Stimulated activated CD8-positive, alpha-beta memory T cell treated with anti-CD3 and anti-CD28 coated beads, Interleukin-4, amount 100 ng/mL, for 4 hours (primary cell): ENCODE measurements at places on chromosomes 6 and 20.

- DNase-seq, result no peak
Observed at GRCh38 chr6:129073691-129074395, 190.9 kb downstream of the LAMA2 start.

- no peak for DNase-seq
Observed at GRCh38 chr6:130796313-130796905, 30.8 kb upstream of the SMLR1 start.

- no peak for DNase-seq
Observed at GRCh38 chr20:55668631-55669030, 336.7 kb downstream of the CBLN4 start.

DNA sequence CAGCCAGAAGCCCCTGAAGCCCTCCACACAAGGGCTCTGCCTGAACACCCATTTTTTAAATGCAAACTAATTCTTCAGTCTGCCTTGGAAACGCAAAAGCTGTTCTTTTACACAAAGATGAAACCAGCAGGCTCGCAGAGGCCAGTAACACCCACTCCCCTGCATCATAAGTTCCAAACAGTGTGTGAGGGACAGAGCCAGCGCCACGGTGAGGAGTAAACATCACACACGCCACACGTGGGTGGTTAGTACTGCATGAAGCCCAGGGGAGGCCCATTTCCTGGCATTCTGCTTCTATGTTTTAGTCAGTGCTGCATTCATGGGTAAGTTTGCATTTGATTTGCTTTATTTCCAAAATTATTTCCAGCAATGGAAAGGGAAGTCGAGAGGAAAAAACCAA, 217.7 kb upstream of the RIN2 start:
- DNase-seq, result no peak

GRCh38 chr6:111663692-111664564, 58.2 kb upstream of the TRAF3IP2 start:
- no peak for DNase-seq

DNA sequence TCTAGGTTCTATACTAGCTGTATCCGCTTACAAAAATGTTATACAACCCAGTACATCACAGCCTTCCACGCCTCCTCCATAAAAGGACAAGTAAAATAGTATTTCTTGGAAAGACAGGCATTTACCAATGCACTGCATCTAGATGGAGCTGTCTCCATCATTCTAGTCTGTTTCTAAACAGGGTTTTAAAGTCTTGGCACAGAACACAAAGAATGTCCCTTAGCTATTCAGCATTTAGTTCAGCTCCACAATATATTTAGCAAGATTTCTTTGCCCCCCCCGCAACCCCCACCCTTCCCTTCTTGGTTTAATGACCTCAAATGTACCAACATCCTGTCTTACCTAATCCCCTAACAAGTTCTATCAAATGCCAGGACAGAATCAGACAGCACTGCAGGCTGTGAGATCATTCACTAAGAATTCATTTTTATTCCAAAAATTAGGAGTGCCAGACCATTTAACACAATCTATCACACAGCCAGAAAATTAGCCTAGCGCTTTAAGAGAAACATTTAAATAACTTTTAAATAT, 198.6 kb downstream of the BACH2 start:
- DNase-seq, result no peak

DNA sequence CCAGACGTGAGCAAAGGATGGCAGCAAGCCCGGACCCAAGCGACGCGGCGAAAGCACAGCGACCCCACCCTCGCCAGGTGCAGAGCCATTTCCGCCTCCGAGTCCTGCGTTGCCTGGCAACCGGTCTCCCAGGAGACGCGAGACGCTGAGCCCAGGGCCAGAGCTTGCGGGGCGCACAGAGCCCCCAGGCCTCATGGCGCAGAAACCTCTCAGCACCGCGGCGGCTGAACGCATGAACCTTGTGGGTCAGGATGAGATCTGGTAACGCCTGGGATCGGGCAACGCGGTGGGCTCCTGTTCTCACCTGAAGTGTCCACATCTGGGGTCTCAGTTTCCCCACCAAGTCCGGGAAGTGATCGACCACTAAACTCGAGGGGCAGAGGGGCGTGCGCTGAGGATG, 77.7 kb downstream of the ANKRD60 start:
- DNase-seq, result no peak

- no peak for DNase-seq
Observed at GRCh38 chr20:59779656-59780380, 153.6 kb downstream of the SYCP2 start.

- DNase-seq, result no peak
Observed at GRCh38 chr20:3797592-3798372, 1.7 kb downstream of the CDC25B start.

GRCh38 chr6:12024699-12025434, 12.8 kb downstream of the HIVEP1 start:
- DNase-seq, result no peak

GRCh38 chr6:166862287-166862977, 93.9 kb downstream of the RNASET2 start:
- DNase-seq, result no peak

GRCh38 chr6:149320796-149321195, 3.3 kb downstream of the TAB2 start:
- DNase-seq, result no peak

DNA sequence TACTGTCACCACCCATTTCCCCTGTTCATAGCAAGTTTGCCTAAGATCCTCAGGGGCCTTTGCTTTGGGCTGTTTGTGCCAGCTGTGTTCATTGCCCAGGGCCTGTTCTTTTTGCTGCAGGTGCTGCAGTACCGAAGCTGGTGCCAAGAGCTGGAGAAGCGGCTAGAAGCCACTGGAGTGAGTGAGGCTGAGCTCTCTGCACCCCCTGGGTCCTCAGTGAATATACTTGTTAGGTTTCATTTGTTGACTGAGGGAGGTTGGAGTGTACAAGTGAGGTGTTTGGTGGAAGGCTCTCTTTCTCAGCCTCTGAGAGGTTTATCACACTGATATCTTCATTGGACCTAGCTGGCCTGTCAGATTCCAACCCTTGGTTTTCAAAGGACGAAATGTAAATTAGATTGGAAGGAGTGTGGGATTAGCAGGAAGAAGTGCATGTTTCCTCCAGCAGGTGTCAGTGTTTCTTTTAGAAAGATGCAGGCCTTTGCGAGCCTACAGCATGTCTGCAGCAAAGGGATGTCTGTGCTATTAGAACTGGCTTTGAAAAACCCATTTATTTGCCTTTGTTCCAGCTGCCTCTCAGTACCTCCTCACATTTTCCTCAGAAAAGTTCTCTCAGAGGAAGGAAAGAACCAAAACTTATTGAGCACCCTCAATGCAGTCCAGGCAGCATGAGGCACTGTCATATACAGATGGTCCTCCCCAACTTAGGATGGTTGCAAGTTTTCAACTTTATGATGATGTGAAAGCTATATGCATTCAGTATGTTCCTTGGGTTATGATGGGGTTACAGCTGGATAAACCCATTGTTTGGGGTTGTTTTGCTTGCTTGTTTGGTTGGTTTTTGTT, 8.3 kb downstream of the CEP250 start:
- DNase-seq, result no peak

DNA sequence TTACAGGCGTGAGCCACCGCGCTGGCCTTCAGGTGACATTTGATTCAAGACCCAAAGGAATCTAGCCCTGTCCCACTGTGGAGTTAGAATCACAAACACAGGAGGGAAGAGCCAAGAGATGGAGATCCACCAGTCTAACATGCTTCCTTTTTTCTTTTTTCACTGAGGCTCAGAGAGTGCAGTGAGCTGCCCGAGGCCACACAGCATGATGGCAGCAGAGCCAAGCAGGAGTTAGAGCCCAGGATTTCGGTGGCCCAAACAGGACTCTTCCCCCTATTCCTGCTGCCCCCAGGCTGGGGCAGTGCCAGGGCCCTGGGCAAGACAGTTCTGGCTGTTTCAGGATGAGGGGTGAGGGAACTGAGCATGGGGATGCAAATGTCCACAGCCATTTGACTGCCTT, 8.1 kb upstream of the SPDEF start:
- DNase-seq, result no peak

DNA sequence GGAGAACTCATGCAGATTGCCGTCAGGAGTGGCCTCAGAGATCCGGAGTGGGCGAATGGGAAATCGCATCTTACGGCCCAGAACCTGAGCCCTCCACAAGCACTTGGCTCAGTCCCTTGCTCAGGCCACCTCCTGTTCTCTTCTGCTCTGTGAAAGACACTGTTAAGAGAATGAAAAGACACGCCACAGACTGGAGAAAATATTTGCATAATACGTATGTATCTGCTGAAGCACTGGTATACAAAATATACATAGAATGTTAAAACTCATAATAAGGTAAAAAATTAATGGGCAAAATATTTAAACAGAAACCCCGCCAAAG, 838 bp upstream of the POM121L2 start:
- no peak for DNase-seq

DNA sequence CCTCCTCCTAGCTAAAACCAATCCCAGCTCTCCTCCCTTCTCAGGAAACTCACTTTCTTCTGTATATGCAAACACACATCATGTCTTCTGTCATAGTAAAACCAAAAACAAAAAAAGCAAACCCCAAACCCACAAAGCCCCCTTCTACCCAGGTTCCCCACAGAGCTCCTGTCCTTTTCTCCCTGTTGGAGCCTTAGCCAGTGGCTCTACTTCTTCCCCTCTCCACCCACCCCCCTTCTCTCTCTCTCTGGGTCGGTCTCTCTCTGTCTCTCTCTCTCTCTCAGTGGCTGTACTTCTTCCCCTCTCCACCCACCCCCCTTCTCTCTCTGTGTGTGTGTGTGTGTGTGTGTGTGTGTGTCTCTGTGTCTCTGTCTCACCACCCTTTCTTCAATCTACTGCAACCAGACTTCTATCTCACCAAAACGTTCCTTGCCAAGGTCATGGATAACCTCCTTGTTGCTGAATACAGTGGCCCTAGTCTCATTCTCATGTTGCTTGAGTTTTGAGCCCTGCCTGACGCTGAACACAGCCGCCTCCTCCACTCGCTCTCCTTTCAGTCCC, 8.7 kb upstream of the OSER1 start:
- DNase-seq, result no peak

DNA sequence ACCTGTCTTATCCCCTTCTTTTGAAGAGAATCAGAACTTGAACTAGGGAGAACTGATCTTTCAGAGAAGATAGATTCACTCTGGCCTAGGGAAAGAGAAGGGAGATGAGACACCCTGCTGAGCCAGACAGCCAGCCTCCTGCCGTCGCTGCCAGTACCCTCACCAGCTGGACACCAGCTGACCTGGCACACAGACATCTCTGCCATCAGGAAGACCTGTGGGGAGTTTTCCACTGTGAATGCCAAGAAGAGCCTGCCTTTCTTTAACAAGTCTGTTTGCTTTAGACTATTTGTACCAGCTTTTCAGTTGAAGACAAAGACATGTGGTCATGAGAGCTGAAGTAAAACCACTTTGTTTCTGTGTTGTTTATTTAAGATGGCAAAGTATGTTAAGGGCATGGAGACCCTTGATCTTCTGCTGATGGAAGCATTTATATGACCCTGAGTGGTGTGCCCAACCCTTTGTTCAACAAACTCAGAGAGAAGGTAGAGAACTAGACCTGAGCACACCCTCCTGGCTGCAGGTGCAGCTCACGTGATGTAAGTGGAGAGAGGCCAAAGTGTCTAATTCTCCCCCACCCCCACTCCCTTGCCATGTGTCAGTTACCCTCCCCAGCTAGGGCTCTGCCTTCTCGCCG, 82.3 kb upstream of the SLC24A3 start:
- no peak for DNase-seq

DNA sequence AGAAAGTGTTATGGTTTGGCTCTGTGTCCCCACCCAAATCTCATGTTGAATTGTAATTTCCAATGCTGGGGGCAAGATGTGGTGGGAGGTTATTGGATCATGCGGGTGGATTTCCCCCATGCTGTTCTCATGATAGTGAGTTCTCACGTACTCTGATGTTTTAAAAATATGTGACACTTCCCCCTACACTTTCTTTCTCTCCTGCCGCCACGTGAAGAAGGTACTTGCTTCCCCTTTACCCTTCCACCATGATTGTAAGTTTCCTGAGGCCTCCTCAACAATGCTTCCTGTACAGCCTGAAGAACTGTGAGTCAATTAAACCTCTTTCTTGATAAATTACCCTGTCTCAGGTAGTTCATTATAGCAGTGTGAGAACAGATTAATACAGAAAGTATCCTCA, 150.8 kb downstream of the TMEM200A start:
- no peak for DNase-seq

DNA sequence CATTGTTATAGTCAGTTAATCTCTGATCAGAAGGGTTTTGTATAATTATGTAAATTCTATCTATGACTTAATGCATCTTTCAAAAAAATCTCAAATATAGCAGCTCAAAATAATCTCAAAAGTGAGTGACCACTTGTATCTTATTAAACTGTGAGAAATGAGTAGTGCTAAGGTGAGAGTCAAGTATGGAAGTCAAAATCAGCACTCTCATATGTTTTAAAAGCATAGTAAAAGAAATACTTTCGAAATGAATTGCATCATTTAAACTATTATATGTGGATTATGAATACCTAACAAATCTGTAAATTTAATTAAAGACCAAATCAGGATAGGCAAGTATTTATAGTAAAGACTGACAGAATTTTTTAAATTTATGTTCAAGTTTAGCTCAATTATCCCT, 645.6 kb downstream of the PHF3 start:
- no peak for DNase-seq

DNA sequence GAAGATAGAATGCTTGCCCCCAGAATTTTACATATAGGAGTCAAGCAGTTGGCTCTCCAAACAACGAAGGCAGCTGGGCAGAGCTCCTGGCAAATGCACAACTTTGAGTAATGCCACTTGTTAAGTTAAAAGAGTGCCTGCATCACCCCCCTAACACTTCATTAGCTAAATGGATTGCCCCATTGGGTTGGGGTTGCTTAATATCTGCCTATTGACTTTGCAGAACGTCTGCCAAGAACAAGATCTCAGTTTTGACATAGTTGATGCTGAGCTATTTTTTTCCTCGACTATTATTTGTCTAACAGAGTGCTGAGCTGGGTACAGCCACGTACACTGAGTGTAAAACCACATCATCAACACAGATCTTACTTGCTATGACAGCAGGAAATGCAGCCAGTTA, 12.1 kb downstream of the ANKRD60 start:
- DNase-seq, result no peak

DNA sequence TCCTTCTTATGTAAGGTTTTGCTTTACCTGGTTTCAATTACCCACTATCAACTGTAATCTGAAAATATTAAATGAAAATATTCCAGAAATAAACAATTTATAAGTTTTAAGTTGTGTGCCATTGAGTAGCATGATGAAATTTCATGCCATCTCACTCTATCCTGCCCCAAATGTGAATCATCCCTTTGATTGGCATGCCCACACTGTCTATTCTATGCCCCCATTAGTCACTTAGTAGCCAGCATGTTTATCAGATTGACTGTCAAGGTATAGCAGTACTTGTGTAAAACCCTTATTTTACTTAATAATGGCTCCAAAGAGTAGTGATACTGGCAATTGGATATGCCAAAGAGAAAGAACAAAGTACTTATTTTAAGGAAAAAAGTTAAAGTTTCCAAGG, 403.8 kb downstream of the ADGRB3 start:
- no peak for DNase-seq

DNA sequence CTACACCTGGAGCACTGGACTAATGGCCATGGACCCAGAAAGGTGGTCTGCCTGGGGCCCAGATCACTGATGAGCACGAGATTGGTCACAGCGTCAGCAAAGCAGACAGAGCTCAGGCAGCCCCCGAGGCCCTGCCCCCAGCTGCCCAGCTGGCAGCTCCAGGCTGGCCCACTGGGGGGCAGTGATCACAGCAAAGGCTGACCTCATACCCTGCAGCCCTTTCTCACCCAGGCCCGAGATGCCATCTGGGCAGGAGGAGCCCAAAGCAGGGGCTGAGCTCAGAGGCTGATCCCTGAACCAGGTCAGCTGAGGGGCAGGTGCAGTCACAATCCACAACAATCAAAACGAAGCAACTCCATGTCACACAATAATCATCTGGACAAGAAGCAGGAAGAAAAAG, 4.1 kb downstream of the MAP1LC3A start:
- DNase-seq, result no peak
